Cardiac muscle cell (in vitro differentiated cells and primary cell): ENCODE measurements at places on chromosomes 7 and 10. TPM values are rescaled to one million over a fixed set of nuclear protein-coding genes. Genes with fewer than 3 reads are reported as not detected.

DNA sequence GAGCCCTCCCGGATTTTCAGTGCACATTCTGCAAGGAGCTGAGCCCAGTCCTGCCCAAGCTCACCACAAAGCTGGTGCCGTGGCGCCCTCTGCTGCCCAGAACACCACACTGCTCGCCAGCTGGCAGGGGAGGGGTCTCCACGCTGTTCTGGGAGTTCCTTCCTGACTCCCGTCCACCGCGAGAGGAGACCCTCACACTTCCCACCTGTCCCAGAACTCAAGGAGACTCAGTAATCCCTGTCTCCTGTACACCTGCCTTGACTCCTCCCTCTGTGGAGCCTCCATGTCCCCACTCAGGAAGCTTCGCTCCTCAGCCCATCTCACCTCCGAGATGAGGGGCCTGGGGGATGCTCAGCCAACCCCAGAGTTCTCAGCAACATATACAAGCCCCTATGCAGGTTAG is 11.3 kb downstream of the C10orf105 start:
- H3K27ac ChIP-seq, result no peak overlapping the region
- DNase-seq, result peak; percentile 74
- H3K4me3 ChIP-seq, result no peak overlapping the region
- no peaks in the 10 kb centered on the region for H3K36me3 ChIP-seq

Gene PPA1
- 44.9 and 54.3 TPM in 2 replicates for total RNA-seq

Gene GIMAP2
- not detected in 2 replicates for total RNA-seq

DNA sequence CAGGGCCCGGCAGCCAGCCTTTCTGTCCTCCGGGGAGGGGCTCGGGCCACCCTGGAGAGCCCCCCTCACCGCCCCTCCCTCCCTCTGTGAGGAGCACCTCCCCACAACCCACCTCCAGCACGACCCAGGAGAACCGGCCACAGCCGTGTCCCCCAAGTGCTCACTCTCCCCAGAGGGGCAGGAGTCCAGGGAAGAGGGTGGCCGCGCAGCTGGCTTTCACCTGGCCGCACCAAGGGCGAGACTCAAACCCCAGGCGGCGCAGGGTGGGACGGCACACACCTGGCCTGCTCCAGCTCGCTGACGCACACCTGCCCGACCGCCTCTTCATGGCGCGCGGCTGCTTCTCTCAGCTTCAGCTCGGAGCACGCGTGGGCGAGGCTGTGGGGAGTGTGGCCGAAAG is 73.4 kb downstream of the CFAP46 start:
- H3K4me1 ChIP-seq, result no peaks in the 10 kb centered on the region
- H3K27ac ChIP-seq, result no peak overlapping the region
- H3K4me3 ChIP-seq, result no peak overlapping the region
- no peak for DNase-seq

Gene SH3PXD2A
- total RNA-seq, result 36.5 and 75.9 TPM in 2 replicates

DNA sequence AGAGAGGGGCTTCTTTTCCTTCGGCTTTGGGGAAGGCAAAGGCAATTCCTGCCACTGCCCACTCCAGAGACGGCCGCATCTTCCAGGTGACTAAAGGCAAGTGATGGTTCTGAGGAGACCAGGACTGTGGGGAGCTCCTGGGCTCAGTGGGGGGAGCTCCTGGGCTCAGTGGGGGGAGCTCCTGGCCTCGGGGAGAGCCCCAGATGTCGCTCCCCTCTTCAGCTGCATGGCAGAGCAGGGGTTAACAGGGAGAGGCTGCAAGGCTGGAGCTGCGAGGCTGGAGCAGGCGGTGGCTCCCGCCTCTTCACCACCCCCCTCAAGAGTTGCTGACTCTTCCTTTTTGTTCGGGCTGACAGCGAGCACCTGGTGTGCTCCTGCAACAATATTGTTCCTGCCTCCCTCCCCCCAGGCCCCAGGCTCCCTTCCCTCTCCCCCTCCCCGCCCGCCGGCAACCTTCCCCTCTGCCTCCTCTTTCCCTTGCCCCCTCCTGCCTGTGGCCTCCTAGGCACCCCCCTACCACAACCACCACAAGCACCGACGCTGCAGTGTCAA is 56.3 kb upstream of the LBX1 start:
- H3K36me3 ChIP-seq, result no peaks in the 10 kb centered on the region
- no peak overlapping the region for H3K4me3 ChIP-seq
- peaks cover 56% of the 10 kb centered on the region for H3K27me3 ChIP-seq

- H3K4me3 ChIP-seq, result no peak overlapping the region
- H3K36me3 ChIP-seq, result no peaks in the 10 kb centered on the region
- no peak for DNase-seq
- H3K27me3 ChIP-seq, result no peaks in the 10 kb centered on the region
- H3K27ac ChIP-seq, result no peak overlapping the region
These were observed 2.4 kb upstream of the CFAP69 start for GRCh38 chr7:90242369-90243168.

GRCh38 chr7:117405519-117405918 is 21.8 kb downstream of the ASZ1 start:
- no peak for DNase-seq
- no peak overlapping the region for H3K27ac ChIP-seq
- H3K27me3 ChIP-seq, result no peaks in the 10 kb centered on the region
- H3K36me3 ChIP-seq, result no peaks in the 10 kb centered on the region
- H3K4me3 ChIP-seq, result no peak overlapping the region

- DNase-seq, result no peak
- H3K27ac ChIP-seq, result no peak overlapping the region
- H3K27me3 ChIP-seq, result peaks cover 9% of the 10 kb centered on the region
- H3K36me3 ChIP-seq, result no peaks in the 10 kb centered on the region
These were observed 52.1 kb downstream of the ADRB1 start for GRCh38 chr10:114095559-114096337.

GRCh38 chr10:60944058-60944909 is at the start of gene RHOBTB1:
RHOBTB1 (minus strand) TSS chr10:60944185; CDS start chr10:60911542, 32,643 bp downstream.
- peaks cover 5% of the 10 kb centered on the region for H3K4me1 ChIP-seq
- H3K27ac ChIP-seq, result peak within 1 kb of the TSS; percentile 72
- H3K27me3 ChIP-seq, result peaks cover 7% of the 10 kb centered on the region
- H3K36me3 ChIP-seq, result no peaks in the 10 kb centered on the region
- peak within 1 kb of the TSS; percentile 68 for H3K4me3 ChIP-seq

- H3K27me3 ChIP-seq, result no peaks in the 10 kb centered on the region
- peaks cover 4% of the 10 kb centered on the region for H3K4me1 ChIP-seq
- no peaks in the 10 kb centered on the region for H3K36me3 ChIP-seq
- no peak for DNase-seq
- H3K4me3 ChIP-seq, result no peak overlapping the region
These were observed 2.2 kb downstream of the ELAPOR2 start for GRCh38 chr7:87057210-87057609.
